Activated T-cell treated with anti-CD3 and anti-CD28 coated beads for 48 hours (primary cell): ENCODE measurements at places on chromosomes 4 and X.

DNA sequence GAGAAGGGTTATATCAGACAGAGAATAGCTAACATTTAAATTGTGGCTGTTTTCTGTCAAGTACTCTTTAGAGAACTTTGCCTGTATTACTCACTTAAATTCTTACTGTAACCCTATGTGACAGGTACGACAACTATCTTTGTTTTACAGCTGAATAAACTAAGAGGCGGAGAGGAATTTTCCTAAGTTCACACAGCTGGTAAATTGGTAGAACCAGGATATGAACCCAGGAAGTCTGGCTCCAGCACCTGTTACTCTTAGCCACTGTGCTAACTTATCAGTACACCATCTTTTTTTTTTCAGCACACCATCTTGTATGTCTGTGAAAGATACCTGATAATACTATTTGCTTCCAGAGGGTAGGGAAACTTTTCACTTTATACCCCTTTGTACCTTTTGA, 2.0 kb upstream of the SYP start:
- no peak for DNase-seq

GRCh38 chrX:153488231-153488914, 6.4 kb upstream of the BGN start:
- DNase-seq: no peak

DNA sequence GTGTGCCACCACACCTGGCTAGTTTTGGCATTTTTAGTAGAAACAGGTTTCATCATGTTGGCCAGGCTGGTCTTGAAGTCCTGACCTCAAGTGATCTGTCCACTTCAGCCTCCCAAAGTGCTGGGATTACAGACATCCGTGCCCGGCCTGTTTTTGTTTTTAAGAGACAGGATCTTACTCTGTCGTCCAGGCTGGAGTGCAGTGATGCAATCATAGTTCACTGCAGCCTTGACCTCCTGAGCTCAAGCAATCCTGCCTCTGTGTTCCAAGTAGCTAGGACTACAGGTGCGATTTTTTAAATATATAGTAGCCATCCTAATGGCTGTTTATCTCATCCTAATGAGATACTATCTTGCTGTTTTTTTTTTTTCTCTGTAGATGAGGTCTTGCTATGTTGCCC, 47.6 kb downstream of the RNF212 start:
- no peak for DNase-seq

DNA sequence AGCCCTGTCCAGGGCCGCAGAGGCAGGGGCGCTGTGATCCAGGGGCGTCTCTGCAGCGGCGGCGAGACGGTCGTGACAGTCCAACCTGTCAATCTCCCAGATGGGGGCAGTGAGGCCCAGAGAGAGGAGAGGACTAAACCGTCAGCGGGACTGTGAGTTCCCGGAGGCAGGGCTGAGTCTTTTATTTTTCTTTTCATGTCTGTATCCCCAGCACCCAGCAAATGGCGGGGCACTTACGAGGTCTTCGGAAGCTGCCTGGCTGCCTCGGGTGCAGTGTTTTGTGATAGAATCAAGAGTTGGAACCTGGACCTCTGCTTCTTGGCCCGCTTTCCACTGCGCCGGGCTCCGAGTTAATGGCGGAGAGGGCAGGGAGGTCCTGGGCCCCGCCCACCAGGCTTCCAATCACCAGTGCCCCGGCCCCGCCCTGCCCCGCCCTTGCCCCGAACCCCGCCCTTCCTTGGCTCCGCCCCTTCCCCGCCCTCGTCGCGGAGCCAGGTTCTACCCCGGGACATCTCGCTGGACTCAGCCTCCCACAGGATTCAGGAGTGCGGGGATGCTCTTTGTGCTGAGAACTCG, 35.3 kb upstream of the GRPEL1 start:
- DNase-seq: peak; percentile 83

DNA sequence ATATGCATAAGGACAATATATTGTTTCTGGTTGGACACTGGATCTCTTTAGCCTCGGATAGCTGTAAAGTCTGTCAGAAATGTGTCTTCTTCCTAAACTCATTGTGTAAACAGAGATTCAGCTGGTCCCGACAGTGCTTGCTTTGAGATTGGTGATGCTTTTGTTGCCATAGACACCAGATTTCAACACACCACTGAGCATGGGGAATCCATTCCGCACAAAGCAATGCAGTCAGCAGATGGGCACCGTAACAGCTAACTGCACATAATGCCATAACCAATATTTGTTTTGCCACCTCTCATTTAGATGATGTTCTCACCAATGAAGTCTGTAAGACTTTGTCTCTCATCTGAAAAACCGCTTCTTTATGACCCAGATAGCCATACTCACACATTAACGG, 33.3 kb upstream of the FAM47C start:
- no peak for DNase-seq

GRCh38 chrX:140815868-140816267, 106.3 kb downstream of the LINC00632 start:
- no peak for DNase-seq

- DNase-seq: no peak
These were observed 59.0 kb upstream of the VCX3B start for GRCh38 chrX:8405631-8406030.

DNA sequence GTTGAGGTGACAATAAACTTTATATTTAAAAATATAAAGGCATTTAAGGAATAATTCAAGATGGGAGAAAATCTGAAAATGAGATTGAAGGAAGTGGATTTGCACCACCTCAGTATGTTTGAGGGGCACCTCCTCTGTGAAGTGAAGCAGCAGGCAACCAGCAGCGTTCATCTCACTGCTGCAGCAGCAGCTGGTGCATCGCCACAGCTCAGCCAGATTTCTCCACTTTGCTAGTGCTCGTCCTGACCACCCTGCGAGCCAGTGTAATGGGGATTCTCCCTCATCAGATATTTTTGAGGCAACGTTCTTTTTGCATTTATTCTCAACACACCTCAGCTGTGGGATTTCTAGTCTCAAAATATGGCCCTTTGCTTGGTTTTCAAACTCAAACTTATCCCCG, 13.9 kb downstream of the LRAT start:
- no peak for DNase-seq

GRCh38 chrX:71160475-71160874, 15.8 kb downstream of the NLGN3 start:
- no peak for DNase-seq

GRCh38 chr4:6313216-6313615, 43.6 kb downstream of the WFS1 start:
- DNase-seq: no peak

- peak; percentile 8 for DNase-seq
These were observed 108.0 kb downstream of the ITM2A start for GRCh38 chrX:79259073-79259689.

DNA sequence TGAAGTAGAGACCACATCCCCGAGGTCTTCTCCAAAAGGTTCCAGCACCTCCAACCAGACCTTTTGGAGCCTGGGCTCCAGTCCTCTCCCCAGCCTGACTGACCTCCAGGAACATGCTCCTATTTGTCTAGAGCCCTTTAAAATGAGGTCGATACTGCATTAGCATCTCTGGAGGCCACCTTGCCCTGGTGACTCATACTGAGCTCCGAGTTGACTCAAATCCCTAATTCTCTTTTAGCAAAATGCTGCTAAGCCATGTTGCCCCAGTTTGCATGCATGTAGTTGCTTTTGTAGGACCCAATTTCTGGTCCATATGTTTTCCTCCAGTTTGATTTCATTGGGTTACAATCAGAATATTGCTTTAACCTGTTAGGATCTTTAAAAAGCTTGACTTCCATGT, 43.5 kb upstream of the CITED1 start:
- DNase-seq: peak; percentile 1

DNA sequence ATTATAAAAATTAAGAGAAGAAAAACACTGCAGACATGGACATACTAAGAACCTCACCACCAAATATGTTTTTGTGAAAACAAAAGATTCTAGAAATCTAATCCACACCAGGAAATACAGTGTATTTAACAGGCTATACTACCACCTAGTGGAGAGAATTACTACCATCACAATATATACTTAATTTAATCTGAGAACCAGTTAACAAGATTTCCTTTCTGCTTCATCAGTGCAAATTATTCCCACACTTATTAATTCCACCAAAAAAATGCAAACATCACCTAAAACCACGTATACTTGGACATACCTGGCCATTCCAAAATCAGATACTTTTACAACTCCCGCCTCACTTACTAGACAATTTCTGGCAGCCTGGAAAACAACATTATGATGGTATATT, 7.0 kb upstream of the TXK start:
- DNase-seq: no peak

DNA sequence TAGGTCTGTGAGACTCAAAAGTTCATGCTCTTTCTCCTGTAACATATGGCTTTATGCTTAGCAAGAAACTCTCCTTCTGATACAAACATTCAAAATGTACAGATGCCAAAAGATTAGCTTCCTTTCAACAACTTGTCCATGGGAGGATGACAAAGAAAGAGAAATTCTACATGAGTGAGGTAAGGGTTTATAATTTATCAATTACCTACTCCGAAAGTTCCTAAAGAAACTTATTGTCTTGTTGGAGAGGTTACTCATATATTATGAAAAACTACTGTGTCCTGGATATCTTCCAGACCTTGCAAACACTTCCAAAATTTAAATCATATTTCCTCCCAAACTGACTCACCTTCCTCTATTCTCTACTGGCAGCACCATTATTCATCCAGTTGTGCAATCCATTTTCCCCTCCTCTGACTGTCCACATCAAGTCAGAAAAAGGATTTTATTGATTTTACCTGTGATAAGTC, 65.1 kb downstream of the ENPEP start:
- DNase-seq: no peak

DNA sequence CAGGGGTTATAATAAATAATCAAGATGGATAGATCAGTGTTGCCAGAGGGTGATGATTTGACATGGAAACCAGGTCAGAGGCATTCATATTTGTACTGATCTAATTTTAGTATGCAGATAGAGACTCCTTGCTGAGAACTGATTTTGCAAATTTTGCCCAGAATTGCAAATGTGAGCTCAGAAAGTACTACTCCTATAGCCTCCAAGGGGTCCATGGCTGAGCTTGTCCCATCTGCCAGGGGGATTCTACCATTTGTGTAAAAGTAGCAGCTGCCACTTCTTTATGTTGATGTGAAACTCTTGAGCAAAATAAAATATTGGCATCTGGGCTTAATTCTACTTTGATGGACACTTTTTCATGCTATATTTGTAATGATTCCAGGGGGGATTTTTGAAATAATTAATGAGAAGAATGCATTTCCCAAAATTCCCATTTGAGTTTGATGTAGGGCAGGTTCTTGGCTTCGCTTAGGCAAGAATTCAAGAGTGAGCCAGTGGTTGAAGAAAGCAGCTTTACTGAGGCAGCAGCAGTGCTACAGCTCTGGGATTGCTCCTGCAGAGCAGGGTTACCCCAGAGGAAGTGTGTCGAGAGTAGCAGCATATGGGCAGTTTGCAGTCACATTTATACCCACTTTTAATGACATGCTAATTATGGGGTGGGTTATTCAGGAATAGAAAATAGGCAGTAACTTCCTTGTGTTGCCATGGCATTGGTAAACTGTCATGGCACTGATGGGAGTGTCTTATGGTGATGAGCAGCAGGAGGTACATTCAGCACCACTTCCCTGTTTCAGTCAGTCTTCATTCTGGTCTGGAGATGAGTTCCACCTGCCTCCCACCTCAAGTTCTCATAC, 38.7 kb upstream of the DCLK2 start:
- DNase-seq: no peak

DNA sequence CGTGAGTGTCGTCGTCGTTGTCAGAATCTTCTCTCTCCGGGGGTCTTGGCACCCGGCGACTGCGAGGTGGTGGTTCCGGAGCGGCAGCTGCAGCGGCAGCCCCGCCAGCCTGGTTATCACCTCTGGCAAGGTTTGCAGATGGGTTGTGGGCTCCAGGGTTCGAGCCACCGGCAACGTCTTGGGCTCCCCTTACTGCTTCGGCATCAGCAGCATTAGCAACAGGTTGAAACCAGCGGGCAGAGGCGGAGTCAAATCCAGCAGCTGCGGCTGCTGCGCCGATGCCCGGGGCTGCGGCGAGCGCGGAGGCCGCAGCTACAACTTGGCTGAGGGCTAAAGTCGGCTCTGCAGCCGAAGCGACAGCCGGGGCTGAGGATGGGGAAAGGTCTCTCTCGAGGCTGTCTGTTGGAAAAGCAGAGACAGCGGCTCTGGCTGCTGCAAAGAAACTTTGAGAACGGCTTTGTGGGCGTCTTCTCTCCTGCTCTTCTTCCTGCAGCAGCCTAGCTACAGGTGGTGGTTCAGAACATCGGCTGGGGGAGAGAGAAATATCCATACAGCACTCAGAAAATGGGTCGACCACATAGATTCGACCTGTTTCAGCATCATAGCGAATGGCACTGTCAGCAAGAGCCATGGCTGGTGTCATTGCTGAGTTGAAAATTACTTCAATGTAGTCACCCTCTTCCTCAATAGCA, 3.6 kb downstream of the IRS4 start:
- DNase-seq: no peak

GRCh38 chr4:76036855-76037254, 985 bp upstream of the CXCL11 start:
- DNase-seq: no peak

DNA sequence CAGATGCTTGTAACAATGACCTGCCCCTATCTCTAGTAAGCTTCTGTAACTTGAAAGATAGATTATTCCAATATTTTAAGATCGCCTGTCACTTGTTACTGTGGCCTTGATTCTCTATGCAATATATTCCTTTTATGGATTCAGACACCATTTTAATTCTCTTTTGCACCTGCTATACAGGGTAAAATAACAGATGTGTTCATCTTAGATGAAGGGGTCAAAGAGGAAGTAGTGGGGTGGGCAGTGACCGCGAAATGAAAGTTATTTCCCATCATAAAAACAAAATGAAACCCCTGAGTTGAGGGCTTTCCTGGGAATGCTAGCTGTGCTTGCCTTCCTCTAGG, 175.9 kb downstream of the TSPAN5 start:
- DNase-seq: no peak

DNA sequence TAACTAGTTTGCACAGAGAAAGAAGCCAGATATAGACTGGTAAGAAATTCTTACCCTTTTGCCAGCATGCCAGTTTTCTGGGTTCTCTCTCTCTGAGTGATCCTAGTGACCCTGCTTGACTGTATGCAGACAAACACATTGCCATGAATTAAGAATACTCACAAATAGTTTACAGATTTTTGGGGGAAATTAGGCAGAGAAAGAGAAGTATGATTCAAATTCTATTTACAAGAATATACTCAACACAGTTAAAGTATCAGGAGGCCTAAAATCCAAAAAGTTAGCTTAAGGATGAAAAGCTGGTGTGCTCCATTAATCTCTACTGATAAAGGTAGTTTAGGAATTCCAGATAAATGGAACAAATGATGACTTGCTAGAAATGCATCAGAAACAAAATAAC, 18.4 kb downstream of the MOB1B start:
- DNase-seq: no peak

GRCh38 chr4:17316566-17316965, 195.3 kb downstream of the QDPR start:
- DNase-seq: no peak

- DNase-seq: no peak
These were observed 10.7 kb upstream of the FBXL5 start for GRCh38 chr4:15665753-15666365.

DNA sequence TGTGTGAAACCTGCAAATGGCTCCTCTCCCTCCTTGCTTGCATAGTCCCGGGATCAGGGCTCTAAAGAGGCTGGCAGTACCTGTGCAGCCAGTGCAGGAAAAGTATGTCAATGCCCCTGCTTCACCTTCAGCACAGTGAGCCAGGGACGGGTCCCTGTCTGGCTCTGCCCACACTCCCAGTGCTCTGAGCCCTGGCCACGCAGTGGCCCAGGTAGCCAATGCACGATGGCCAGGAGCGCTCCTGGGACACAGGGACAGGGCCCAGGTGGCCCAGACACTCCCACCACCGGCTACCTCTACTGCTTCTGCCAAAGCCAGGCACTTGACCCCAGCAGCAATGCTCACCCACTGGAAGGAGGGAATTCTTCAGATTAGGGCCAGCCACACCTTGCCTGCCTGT, 68.0 kb upstream of the MAGEA10 start:
- no peak for DNase-seq

- DNase-seq: no peak
These were observed 63.9 kb downstream of the CPEB2 start for GRCh38 chr4:15066140-15066539.
